ENCODE measurements at places on chromosomes 7 and 10.
A peak's percentile ranks its signal among the peaks of the same experiment; 100 is the strongest.

GRCh38 chr10:8331896-8332729 lies 277.6 kb downstream of the GATA3 start:
- DNase-seq: peak; percentile 56

DNA sequence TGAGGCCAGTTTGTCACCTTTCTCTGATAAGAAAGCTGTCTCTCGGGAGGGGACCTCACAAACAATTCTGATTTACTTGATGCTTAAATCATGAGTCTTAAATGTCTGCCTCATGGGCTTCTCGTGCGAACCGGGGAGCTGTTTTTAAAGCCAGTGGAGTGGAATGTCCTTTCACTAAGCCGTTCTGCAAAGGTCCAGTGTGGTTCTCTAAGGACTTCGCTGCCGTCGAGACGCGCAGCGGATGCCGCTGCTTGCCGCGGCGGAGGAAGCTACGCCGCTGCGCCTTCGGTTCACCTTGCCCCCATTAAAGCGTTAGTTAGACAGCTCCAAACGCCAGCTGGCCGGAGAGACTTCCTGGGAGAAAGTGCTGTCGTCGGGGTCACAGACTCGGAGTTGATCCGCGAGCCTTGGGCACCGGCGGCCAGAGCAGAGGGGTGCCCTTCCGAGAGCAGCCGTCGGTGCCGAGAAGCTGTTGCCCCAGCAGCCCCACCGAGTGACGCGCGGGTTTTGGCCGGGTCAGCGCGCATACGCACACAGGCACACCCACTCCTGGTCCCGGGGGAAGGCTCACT lies 1.3 kb upstream of the HMX3 start:
- no peak for DNase-seq

DNA sequence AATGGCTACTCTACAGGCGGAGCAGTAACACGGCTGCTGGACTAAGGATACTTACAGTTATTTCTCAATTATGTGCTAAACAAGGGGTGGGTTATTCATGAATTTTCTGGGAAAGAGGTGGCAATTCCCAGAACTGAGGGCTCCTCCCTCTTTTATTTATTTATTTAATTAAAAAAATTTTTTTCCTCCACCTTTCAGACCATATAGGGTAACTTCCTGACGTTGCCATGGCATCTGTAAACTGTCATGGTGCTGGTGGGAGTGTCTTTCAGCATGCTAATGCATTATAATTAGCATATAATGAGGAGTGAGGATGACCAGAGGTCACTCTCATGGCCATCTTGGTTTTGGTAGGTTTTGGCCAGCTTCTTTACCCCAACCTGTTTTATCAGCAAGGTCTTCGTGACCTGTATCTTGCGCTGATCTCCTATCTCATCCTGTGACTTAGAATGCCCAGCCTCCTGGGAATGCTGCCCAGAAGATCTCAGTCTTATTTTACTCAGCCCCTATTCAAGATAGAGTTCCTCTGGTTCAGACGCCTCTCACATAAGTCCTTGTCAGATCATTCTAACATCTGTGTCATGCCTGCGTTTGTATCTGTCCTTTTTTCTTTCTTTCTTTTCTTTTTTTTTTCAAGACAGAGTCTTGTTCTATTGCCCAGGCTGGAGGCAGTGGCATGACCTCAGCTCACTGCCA lies 15.9 kb upstream of the STOX1 start:
- no peak for DNase-seq

DNA sequence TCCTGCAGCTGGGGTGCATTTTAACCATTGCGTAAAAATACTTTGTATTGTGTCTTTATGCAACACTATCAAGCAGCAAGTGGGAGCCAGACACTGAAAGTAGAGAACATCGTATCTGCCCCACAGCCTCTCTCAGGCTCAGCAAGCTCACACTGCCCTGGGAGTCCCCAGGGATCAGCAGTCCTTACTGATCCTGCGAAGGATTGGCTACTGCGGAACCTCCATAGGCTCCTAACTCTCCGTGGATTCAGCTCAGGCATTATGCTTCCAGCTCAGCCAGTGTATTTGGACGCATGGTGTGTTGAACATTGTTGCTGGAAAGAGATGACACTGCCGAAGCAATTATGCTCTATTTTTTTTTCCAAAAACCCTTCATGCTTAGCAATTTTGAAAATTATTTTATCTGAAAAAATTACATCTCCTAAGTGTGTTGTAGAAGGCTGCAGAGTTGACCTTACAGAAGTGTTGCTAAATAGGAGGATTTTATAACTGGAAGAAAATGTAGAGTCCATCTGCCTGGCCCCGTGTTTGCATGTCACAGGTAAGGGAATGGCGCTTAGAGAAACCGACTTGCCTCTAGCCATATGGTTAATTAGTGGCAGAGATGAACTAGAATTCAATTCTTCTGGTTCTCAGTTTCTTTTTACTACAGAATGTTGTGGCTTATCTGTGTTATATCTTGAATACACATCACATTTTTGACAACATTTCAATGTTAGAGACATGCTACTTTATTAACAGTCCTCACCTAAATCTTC lies 276.4 kb upstream of the COBL start:
- DNase-seq: no peak
